ENCODE measurements at places on chromosomes 2 and 18.

DNA sequence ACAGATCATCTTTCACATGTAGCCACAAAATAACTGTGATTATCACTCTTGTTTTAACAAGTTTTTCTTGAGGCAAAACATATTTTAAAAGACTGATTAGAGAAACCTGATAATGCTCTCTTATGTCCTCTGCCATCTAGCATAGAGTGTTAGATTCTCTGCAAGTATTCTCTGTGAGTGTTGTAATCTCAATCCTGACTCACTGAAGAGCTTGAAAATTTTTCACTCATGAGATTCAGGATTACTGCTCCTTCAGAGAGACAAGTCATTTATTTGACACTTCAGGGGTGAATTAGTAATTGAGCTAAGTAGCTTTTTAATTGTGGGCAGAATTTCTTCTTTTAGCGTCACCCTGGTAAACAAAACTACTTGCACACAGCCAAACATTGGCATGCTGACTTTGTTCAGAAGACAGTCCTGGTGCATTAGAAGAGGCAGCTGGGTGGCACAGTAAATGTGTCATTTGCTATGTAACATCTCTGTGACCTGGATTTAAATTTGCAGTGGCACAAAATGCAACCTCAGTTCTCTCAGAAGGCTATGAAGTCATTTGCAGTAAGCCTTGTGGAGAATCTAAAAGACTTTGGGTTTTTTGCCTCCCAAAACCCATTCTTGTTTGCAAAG, 172.9 kb downstream of the LRP1B start:
- no peak for DNase-seq

- no peak for DNase-seq
These were observed 208.3 kb upstream of the HDAC4 start for GRCh38 chr2:239609162-239609561.

GRCh38 chr2:27721335-27721734, 50.2 kb upstream of the MRPL33 start:
- DNase-seq, result no peak

DNA sequence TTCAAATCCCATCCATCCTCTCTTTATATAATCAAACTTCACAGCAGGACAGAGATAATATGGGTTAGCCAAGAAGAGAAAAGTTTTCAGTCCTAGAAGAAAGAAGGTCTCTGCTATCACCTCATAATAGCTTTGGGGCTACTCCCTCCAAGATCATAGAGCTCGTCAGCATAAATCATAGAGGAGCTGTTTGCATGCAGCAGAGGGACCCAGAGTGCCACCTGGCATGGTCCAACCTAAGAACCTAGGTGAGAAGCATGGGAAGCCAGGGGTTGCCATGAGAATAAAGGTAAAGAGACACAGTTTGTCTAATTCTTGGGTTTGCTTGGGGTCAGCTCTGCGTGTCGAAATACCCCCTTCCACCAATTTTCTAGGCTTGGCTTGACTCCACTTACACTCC, 87.1 kb upstream of the CYP1B1 start:
- DNase-seq, result no peak

- no peak for DNase-seq
These were observed 139.6 kb upstream of the NETO1 start for GRCh38 chr18:73007195-73007914.

DNA sequence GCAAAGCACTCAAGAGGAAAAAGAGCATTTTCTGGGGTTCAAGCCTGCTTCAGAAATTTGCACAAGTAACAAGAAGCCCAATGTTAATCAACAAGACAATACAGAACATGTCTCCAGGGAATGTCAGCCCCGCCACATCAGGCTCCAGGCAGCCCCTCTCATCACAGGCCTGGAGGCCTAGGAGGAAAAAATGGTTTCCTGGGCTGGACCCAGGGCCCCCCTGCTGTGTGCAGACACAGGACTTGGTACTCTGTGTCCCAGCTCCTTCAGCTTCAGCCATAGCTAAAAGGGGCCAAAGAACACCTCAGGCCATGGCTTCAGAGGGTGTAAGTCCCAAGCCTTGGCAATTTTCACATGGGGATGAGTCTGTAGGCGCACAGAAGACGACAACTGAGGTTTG, 802.9 kb upstream of the KLHL29 start:
- DNase-seq, result no peak
